Activated naive CD8-positive, alpha-beta T cell treated with anti-CD3 and anti-CD28 coated beads, Interleukin-2, amount 10 ng/mL, durations not matched to agents 7 days and 5 days (primary cell): ENCODE measurements at places on chromosomes 11 and 22.

DNA sequence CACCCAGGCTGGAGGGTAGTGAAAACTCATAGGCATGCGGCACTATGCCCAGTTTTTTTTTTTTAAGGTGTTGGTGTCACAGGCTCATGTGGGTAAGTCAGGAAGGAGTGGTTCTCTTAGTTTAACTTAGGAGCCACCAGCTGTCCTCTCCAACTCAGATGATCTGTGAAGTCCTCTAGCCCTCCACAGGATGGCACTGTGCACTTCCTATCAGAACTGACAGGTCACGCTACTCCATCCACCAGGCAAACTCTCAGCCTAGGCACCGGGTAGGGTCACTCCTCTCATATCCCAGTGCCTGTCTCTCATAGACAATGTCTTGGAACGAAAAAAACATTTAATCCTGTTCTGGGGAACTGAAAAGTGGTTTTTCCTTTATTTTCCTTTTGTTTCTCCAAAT, 16.5 kb downstream of the NAP1L4 start:
- no peak for DNase-seq

DNA sequence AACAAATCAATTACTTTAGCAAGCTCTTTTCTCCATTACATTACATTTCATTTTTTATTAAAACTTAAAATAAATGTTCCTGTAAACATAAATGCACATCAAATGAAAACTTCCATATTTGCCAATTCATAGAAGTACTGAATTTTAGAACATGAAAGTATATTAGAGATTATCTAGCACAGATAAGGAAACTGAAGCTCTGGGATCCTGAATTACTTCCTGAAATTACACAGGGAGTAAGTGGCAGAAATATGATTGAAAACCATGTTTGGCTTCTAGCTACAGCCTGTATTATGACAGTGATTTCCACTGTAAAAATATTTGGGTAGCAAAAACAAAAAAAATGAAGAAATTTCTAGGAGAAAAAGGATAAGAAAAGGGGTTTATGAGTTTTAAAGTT, 387.3 kb downstream of the NELL1 start:
- DNase-seq: no peak

DNA sequence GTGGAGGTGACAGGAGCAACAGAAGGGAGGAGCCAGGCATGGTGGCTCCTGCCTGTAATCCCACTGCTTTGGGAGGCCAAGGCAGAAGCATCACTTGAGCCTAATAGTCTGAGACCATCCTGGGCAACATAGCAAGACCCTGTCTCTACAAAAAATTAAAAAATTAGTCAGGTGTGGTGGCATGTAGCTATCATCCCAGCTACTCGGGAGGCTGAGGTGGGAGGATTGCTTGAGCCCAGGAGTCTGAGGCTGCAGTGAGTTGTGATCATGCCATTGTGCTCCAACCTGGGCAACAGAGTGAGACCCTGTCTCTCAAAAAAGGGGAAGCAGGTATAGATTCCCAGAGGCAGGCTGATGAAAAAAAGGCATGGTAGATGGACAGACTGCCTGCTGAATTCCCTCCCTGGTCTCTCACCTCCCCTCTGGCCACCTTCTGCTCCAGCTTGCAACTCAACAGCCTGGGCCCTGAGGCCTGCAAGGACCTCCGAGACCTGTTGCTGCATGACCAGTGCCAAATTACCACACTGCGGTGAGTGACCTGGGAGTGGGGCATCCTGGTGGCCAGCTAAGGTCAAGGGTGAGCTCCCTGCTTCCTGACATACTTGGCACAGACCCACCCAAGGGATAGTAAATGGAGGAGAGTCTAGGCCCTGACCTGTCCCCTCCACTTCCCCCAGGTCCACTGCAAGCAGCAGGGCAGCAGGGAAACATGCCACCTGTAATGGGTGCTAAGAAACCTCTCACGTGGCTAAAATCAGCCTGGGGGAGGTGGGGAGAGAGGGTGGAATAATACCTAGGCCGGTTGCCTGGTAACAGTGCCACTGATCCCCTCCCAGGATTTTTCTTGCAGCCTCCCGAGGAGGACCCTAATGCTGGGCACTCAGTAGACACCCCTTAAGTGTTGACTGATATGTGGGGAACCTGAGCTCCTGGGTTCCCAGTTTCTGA, 4.3 kb upstream of the NHERF4 start:
- no peak for DNase-seq

GRCh38 chr11:132535830-132536229, 996.5 kb downstream of the OPCML start:
- DNase-seq: no peak
